Dermis blood vessel endothelial cell (primary cell): ENCODE measurements at places on chromosomes 7 and 10.

DNA sequence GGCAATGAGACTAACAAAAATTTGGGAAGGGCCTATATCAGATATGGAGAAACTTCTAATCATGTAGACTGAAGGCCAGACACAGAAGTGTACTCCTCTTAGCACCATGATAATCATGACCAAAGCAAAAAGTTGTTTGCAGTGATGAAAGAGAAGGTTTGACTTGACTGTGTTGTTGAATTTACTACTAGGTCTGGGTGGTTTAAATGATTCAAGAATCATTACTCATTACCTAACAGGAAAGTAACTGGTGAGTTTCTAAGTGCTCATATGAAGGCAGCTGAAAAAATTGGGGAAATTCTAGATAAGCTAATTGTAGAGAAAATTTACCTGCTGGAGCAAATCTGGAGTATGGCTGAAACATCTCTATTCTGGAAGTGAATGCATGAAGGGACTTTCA is 451.5 kb upstream of the SORCS1 start:
- no peak for DNase-seq

DNA sequence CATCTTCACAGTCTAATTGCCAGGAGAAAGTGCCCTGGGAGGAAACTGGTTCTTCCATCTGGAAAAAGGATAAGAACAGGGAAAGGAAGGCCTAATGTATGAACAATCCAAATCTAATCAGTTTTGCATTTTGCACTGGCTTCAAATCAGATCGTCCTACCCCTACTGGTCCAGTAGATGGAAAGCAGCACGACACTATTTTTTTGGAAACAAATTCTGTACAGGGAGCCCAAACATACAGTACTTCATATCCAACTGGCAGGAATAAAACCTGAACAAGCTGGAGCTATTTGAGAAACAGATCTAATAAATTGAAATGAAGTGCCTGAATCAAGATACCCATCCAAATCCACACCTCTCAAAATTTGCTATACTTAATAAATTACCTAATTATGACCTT is 36.5 kb downstream of the ETV1 start:
- no peak for DNase-seq

GRCh38 chr10:15137636-15138035 is 30.9 kb downstream of the NMT2 start:
- no peak for DNase-seq

DNA sequence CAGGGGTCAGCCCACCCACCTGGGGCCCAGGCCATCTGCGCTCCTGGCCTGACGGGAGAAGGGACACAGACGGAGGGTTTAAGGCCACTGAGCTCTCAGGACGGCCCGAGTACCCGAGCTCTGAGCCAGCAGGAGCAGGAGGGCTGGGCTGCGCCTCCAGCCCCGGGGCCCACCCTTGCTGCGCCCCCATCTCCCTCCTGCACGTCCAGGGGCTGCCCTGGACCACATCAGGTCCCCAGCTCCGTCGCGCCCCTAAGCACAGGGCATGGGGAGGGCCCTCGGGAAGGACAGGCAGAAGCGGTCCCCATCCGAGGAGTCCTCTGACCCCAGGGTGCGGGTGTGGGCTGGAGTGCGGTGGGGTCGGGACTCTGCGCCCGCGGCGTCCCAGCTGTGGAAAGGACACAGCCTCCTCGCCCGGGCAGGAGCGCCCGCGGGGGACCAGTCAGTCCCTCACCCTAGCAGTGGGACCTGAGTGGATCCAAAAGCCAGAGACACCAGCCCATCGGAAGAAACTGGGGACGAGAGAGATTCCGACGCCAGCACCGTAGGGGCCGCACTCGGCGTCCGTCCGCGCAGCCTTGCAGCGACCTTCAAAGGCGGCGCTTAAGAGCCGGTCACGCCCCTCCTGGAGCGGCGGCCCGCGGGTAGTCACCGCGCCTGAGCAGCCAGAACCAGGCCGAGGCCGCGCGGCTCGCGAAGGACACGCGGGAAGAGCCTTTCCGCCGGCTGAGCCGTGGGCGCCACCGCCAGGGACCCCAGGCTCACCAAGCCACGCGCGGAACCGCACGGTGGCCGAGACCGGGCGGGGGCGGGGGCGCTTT is 15.9 kb downstream of the CAMK2B start:
- DNase-seq, result peak; percentile 70

DNA sequence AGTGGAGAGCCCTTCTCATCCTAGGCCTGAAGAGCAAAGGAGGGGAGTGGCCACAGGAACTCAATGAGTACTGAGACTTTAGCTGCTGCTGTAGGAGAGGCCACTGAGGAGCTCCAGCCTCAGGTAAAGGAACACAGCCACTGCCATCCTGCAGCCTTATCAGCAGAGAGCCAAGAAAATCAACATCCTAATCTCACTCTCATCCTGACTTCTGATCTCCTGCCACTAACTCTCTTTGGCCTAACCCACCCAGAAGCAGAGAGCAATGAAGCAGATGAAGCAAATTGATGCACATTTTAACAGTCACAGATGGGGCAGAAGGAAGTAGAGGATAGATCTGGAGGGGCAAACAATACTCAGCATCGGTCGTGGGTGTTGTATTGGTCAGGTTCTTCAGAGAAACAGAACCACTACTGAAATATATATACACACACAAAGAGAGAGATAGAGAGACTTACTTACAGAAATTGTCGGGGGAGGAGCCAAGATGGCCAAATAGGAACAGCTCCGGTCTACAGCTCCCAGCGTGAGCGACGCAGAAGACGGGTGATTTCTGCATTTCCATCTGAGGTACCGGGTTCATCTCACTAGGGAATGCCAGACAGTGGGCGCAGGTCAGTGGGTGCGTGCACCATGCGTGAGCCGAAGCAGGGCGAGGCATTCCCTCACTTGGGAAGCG is 297.6 kb downstream of the MTERF1 start:
- DNase-seq, result no peak

- peak; percentile 16 for DNase-seq
Observed at GRCh38 chr7:23472956-23473843, 2.9 kb upstream of the IGF2BP3 start.

DNA sequence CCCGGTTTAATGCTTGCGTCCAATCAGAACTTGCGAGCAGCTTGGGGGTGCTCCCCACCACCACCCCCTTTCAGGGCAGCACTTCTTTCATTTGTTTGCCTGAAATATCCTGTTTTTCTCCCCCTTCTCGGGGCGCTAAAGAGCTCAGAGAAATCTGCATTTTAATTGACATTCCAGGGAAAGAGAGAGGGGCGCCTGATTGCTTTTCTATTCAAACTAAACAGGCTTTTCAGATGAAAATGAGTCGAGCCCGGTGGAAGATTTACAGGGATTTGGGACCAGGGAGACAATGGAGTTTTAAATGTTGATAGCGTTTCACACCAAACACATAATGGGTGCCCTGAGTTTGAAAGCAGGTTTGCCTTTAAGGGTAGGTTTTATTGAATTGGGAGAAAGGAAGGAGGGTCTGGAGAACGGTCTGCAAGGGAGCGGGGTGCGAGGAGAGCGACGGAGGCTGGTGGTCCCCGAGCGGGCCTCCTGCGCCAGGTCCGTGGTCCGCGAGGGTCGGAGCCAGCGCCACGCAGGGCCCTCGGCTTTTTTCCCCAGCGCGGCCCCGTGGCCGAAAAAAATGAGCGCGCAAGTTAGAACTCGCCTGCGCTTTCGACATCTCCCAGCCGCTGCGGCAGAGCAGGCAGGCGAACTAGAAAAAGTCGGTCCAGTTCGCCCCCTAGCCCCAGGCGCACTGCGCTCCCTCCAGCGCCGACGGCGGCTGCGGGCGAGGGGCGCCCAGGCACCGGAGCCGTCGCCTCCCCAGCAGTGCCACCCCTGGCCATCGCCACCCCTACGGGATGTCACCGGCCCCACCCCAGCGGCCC is 1.3 kb downstream of the FGFR2 start:
- DNase-seq, result no peak

DNA sequence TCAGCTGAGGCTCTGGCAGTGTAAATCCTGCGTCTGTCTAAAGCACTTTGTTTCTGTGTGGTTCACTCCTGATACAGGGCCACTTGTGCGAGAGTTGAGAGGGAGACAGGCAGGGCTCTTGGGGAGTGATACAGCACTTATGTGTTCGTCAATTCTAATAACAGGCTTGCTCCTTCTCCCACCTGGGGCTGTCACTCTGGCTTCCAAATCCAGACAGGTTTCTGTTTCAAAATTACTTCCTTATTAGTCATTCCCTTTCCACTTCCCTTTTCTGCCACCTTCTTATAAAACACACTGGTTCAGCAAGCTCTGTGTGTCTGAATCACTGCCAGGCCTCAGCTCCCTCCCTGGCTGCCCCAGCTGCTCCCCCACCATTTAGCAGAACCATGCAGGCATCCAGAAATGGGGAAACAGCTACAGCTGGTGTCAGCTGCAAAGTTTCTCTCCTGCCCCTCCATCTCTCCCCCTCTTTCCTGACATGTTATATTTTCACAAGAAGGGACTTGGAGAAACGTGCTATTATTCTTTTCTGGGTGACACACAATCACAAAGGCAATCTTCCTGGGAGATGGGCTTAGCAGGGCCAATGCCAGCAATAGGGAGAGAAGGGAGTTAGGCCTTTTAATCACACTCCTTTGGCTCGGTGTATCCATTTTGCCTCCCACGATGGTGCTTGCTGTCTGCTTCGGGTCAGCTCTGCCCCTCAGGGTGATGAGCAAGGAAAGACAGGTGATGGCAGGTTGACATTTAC is 58.4 kb upstream of the ZNRF2 start:
- peak; percentile 44 for DNase-seq

- no peak for DNase-seq
Observed at GRCh38 chr10:119413093-119413453, 129.4 kb downstream of the RGS10 start.

DNA sequence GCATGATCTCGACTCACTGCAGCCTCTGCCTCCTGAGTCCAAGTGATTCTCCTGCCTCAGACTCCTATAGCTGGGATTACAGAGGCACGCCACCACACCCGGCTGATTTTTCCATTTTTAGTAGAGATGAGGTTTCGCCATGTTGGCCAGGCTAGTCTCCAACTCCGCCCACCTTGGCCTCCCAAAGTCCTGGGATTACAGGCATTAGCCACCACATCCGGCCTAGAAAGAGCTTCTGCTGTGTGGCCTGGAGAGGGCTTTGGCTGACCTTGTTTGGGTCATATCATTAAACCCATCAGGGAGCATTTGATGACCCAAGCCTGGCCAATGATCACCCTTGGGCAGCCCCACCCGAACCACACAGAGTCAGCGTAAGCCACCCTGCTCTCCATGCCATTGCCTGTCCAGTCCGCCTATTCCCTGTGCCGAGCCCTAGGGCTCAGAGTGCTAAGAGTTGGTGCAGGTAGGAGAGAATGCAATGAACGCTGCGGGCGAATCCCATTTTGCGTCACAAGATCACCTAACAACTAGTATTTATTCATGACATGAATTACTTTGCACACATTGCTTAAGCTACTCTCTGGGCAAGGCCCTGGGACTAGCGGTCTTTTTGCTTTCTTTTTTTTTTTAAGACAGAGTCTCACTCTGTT is 22.3 kb upstream of the GDI2 start:
- no peak for DNase-seq

GRCh38 chr7:102942868-102943267 is 30.1 kb downstream of the LRRC17 start:
- no peak for DNase-seq

DNA sequence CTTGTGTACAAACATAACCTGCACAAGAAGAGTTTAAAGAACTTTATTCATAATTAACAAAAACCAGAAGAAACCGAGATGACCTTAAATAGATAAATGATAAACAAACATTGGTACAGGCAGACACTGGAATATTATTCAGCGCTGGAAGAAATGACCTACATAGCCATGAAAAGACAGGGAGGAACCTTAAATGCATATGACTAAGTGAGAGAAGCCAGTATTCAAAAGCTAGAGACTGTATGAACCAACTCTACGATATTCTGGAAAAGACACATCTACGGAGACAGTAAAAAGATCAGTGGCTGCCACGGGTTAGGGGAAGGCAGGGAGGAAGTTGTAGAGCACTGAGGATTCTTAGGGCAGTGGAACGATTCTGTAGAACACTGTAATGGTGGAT is 333.8 kb upstream of the AKR1E2 start:
- DNase-seq, result no peak

- DNase-seq, result no peak
Observed at GRCh38 chr7:27071622-27072390, 24.0 kb downstream of the HOXA1 start.

DNA sequence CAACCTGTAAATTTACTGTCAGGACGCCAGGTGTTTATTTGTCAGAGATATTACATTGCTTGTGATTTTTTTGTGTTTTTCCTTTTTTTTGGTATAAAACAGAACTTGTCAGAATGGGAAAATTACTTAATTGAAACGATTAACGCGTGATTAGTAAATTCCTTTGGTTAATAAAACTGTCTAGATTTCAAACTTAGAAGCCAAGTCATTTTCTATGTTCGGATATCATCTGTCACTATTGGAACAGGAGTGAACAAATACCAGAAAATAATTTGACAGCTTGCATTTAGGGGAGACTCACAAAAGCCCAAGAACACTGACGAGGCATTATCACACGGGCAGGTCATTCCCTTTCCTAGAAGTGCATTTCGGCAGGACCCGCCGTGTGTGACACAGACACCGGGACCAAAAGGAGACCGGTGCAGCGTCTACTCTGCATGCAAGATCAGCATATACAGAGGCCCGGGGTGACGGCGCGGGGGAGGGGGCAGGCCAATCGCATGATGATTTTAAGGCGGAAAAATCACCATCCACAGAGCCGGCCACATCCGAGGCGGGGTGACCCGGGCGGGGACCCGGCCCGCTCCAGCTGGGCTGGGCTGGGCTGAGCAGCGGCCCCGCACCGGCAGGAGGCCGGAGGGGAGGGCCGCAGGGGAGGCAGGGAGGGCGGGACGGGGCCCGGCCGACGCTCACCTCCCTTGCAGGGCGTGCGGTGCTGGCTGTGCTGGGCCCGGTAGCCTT is 841 bp downstream of the GLUD1 start:
- peak; percentile 43 for DNase-seq

DNA sequence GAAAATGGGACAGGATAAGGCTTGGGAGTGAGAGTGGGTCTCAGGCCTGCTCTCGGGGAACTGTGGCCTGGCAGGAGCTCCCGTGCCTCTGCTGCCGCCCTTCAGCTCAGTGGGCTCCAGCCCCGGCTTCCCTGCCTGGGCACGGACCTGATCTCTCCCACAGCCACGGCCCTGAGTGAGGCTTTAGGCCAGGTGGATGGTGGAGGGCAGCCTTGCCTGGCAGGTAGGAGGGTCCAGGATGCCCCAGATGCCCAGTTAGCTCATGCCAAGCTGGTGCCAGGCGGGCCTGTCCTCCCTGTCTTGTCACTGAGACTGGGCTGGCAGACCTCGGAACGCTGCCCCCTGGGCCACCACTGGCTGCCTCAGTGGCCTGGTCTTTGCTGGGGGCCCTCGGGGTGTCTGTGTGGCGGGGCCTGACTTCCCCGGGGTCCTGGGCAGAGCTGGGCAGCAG is 116.6 kb downstream of the INPP5A start:
- DNase-seq, result no peak

DNA sequence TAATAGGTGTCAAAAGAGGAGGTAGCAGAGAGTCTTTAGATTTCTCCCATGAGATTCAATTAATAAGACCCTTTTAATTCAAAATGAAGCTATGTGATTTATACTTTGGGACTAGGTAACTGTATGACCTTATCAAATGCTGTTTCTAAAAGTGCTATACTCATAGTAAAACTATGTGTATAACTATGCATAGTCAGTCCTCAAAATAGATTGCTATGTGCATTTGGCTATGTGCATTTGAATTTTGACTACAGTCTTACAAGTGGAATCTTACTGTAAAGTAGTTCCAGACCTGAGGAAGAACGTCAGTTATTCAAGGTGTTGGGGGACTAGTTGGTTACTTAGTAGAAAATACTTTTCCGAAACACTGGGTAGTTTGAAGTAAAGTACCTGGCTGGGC is 36.9 kb downstream of the ADD3 start:
- DNase-seq, result no peak

- DNase-seq, result no peak
Observed at GRCh38 chr10:7491949-7492659, 81.3 kb upstream of the SFMBT2 start.

- DNase-seq, result no peak
Observed at GRCh38 chr10:107728807-107729206, 564.3 kb upstream of the SORCS1 start.
